Testis (tissue), 5 donors: ENCODE measurements at places on chromosomes 6 and 20. TPM values are rescaled to one million over a fixed set of nuclear protein-coding genes. Genes with fewer than 3 reads are reported as not detected.

DNA sequence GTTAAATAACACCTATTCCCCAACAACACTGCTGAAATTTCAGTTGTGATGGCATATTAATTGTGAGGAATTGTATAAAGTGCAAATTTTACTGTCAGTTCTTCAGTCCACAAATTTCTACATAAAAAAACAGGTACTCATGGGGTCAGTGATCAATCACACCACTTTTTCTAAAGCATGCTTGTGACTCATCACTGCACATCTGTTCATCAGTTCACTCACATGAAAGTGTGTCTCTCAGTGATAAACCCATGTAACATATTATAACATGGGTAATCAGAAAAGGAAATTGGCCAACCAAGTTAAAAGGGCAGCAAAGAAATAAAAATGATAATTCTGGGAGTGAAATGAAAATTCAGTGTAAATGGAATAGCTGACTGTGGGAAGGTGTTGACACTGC is 234.7 kb upstream of the FKBP1C start:
- DNase-seq: no peak

The TBX18 gene
- 10.0 TPM for total RNA-seq

DNA sequence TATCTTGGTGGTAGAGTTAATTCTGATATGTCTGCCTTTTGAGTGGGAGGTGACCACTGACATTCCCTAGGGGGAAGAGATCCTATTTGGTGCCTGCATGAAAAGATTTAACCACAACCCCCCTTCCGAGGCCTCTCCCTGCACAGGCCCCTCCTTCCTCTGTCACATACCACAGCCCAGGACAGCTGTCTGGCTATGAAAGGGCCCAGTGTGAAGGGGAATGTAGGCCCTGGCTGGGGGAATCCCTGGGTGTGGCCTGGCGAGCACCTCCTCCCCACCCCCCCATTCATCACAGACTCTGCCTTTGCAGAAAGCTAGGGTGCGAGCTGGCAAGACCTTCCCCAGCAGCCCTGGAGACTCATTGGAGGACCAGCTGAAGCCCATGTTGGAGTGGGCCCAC is 27.4 kb upstream of the MAPRE1 start:
- peak; percentile 32 for DNase-seq

DNA sequence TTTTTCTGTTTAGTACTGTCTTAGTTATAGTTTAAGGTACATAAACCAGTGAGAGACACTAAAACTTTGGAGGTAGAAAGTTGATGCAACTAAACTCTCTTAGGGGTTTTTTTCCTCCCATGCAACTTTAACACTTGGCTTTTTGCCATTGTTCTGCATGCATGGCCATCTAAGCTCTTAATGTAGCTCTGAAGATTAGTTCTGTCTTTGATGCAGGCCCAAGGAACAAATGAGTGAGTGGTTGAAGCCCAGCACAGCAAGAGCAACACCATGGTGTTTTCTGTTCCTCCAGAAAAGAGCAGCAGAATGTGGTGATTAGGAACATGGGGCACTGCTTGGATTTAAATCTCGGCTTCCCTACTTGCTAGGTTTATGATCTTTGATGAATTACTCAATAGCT is 89.3 kb downstream of the L3MBTL3 start:
- no peak for DNase-seq

GRCh38 chr20:33009214-33010132 is 2.0 kb downstream of the BPIFB2 start:
- no peak for DNase-seq
